ENCODE measurements at places on chromosomes 12 and 14. TPM values are rescaled to one million over a fixed set of nuclear protein-coding genes. Genes with fewer than 3 reads are reported as not detected.

RFX4 gene
- not detected for total RNA-seq

PPP1R36 gene
- total RNA-seq: 0.22 TPM

GLI1 gene
- total RNA-seq: 1.2 TPM

RHEBL1 gene
- total RNA-seq: 4.7 TPM

GPR84 gene
- not detected for total RNA-seq

AKAP3 gene
- 1.1 TPM for total RNA-seq
